ENCODE measurements at places on chromosomes 4 and X. TPM values are rescaled to one million over a fixed set of nuclear protein-coding genes. Genes with fewer than 3 reads are reported as not detected.

ETDB gene
- total RNA-seq: not detected

HTR2C gene
- total RNA-seq: not detected

ART3 gene
- total RNA-seq: 3.3 TPM

FGD1 gene
- 15.9 TPM for total RNA-seq

IGFBP7 gene
- 636 TPM for total RNA-seq

Data from melanocyte of skin (primary cell).